ENCODE measurements at places on chromosomes 5 and 9.
A peak's percentile ranks its signal among the peaks of the same experiment; 100 is the strongest.

- DNase-seq = no peak
Measured at GRCh38 chr9:81022177-81022576, 667.2 kb downstream of the TLE1 start.

DNA sequence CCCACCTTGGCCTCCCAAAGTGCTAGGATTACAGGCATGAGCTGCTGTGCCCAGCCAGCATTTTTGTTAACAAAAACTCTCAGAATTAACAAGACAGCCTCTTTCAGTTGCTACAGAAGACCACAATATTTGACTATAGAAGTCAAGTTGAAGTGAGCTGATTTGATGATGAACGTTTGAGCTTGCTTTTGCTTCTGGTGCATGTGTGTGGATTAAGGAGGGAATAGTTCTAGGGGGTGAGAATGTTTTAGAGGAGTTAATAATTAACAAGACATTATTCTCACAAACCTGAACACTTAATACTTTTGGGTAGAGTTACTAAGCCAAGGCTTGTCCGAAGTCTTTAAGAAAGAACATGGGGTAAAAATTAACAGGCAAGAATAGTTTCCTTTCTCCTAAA lies 191.6 kb downstream of the TENT4A start:
- no peak for DNase-seq

DNA sequence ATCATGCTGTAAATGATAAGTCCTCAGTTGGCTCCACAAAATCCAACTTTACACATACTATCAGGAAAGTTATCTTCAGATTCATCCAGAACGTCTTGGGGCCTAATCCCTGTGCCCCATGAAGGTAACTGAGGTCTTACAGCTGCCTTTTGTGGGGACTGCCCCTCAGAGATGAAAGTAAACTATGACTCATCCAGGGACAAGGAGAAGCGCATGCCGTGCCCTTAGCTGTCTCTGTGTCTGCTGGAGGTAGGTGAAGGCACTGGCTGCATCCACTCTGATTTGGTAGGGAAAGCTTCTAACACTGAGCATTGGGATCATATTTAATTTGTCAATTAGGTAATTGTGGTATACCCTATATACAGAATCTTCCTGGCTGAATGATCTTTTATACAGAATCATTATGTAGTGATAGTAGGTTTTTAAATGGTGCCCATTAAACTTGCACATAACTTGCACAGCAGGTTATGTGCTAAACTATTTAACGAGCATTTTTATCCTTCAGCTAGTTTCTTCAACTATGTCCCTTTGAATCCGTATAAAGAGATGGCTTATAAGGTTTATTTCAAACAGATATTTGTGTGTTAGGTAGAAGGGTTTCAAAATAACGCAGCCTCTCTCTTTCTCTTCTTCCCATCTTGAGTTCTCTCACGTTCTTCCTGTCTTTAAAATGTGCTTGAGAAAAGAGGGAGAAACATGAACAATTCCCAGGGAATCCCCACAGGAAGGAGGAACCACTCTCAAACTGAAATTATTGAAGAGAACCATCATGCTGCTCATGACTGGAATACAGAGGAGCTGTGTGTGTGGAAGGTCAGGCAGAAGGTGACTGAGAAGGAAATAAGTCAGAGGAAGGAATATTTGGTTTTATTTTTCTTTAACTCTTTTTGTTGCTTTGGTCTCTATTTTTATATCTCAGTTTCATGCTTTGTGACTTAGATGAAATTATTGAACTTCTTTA lies 250.9 kb downstream of the CD180 start:
- DNase-seq = no peak

GRCh38 chr9:13778631-13779030 lies 499.1 kb upstream of the MPDZ start:
- DNase-seq = no peak

GRCh38 chr5:174148721-174149120 lies 103.2 kb downstream of the NSG2 start:
- no peak for DNase-seq

DNA sequence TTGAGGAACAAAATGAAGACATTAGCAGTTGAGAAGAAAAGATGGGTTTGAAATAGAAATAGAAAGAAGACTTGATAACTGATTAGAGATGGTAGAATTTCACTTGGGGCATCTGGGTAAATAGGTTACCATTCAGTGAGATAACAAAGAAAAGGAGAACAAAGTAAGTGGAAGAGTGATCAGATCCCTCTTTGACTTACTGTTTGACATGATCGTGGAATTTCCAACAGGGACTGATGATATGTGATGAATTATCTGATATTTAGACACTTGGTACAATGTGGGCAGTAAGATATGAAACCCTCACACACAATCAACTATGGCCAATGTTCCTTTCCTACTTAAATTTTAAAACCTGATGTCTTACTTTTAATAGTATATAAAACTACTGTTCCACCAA lies 70.1 kb upstream of the STARD4 start:
- no peak for DNase-seq

DNA sequence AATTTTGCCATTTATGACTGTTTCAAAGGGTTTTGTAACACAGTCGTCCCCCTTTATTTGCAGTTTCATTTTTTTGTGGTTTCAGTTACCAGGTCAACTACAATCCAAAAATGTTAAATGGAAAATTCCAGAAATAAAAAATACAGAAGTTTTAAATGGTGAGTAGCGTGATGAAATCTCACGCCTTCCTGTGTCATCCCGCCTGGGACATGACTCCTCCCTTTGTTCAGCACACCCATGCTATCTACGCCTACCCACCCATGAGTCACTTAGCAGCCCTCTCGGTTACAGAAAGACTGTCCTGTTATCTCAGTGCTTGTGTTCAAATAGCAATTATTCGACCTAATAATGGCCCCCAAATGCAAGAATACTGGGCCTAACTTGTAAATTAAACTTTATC lies 765.3 kb upstream of the ADAMTS16 start:
- DNase-seq = no peak

DNA sequence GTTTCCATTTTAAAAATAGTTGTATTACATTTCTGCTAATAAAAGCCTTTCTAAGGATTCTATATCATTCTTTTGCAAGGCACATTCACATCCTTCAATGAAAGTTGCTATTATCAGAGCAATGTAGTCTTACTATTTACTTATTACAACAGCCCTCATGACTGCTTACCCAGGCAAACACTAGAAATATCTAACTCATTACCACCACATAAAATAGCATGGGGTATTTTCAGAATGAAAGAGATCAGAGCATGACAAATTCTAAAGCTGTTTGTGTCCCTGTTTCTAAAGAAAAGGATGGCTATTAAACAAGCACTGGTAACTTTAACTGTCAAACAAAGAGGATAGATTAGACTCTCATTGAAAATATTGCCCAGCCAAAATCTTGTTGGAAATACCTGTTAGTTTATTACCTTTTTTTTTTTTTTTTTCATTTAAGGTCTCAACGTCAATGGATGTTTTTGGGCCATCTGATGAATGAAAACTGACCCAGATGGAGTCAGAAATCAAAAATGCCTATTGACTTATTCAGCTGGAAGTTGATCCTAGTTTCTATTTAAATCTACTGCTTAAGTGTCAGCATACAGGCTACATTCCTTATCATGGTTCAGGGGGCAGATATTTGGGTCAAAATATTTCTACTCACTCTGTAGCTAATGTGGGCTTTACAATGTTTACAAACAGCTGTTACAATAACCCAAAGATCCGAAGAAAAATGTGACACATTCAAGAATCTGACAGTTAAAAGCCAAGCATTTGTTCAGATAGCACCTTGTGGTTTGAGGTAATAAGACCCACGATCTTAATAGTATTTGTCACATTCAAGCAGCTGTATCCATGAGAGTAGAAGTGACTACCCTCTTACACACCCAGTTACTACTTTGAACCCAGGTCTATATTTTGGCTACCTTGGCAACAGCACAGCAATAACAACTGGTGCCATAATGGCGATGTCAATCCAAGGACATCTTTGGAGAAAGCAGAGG lies 554.8 kb upstream of the MEF2C start:
- DNase-seq = peak; percentile 3
